ENCODE measurements at places on chromosomes 16 and 17.

DNA sequence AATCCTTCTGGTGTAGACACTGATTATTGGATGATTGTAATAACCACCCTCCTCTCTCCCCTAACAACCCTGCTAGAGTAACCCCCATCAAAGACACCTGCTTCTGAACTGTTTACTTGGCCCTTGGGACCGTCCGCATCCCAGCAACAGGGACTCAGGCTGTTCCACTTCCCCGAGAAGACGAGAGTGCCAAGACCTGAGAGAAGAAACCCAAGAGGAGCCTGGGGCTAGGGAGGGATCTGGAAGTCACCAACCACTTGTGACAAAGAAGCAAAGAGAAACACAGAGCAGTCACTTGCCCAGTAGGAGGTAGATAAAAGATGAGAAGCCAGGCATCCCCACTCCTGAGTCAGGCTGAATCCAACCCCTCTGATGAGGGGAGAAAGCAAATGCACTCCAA lies 84.3 kb downstream of the CDH11 start:
- DNase-seq: no peak

DNA sequence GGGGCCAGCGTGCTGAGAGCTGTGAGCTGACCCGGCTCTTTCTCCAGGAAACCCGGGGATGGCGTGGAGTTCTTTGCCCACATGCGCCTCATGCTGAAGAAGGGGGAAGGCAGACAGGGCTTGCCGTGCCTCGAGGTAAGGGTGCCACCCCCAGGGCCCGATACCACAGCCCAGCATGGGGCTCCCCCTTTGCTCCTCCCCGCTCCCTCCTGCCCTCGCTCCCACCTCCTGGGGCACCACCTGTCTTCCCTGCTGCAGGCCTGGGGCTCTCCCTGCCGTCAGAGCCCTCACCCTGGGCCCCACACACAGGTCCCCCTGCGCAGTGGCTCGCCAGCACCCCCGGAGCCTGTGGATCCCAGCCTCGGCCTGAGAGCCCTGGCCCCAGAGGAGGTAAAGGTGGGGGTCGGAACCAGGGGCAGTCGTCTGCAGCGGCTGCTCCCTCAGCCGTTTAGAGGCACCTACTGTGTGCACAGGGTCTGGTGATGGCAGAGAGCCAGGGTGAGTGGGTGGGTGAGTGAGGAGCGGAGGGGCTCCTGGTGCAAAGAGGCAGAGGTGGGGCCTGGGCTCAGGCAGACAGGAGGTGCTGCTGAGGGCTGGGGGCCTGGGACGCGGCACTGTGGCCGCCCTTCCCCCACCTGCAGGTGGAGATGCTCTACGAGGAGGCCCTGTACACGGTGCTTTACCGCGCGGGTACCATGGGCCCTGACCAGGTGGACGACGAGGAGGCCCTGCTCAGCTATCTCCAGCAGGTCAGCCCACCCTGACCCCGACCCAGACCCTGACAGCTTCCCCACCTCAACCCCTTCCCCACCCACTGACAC lies 5.6 kb downstream of the BAIAP3 start:
- no peak for DNase-seq

- no peak for DNase-seq
Observed at GRCh38 chr17:74452033-74452840, 14.2 kb upstream of the CD300A start.

DNA sequence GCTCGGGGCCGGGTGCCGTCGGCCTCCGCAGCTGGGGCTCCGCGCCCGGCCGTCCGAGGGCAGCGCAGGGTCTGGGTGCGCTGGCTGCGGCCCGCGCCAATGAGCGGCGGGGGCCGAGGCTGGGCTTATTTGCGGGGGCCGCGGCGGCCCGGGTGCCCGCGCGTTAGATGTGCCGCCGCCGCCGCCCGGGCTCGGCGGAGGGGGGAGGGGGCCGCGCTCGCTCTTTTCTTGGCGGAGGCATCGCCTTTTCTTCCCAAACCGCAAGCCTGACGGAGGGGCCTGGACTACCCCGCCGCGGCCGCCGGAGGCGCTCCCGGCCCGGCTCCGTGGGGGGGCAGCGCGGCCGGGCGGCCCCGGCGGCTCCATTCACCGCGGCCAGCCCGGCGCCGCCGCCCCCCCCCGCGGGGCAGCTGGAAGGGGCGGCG lies at the start of gene NOTUM:
NOTUM (minus strand) TSS at position 101 of the 425 bp plus-strand sequence. CDS start 278 bp downstream, outside the sequence.
- no peak for DNase-seq

DNA sequence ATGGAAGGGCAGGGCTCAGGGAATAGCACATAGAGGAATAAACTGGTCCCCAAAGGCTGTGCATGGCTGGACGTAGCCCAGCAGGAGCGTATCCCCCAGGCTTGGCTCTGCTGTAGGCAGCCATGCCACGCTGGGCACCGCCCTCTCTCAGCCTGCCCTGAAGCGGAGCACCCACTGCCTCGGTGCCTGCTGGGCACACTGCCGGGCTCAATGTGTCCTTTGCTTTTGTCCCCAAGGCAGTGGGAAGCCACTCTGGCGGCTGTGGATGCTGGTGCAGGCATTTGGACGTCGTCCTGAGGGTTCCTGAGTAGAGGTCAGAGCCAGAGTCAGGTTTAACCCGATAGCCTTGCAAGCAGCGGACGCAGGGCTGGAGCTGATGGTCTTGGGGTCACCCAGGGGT lies 141.0 kb downstream of the ENGASE start:
- no peak for DNase-seq

DNA sequence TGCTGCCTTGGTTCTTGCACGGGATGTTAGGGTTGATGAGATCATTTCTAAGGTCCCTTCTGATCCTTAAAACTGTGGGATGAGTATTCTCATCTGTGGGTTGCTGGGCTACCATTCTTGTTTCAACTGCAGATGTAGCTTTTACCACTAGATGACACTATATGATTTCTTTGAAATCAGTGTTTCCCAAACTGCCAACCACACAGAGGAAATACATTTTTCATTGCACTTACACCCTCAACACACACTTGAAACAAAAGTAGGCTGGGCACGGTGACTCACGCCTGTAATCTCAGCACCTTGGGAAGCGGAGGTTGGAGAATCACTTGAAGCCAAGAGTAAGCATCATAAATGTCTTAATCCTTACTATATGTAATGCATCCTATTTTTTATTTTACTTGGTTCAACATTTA lies 15.3 kb downstream of the LCMT1 start:
- DNase-seq: no peak

- DNase-seq: no peak
Observed at GRCh38 chr17:76524598-76525512, 12.7 kb downstream of the CYGB start.

- DNase-seq: no peak
Observed at GRCh38 chr17:31722251-31723056, 136.6 kb downstream of the COPRS start.

- DNase-seq: no peak
Observed at GRCh38 chr17:43309505-43310332, 75.9 kb upstream of the RNU2-1 start.

DNA sequence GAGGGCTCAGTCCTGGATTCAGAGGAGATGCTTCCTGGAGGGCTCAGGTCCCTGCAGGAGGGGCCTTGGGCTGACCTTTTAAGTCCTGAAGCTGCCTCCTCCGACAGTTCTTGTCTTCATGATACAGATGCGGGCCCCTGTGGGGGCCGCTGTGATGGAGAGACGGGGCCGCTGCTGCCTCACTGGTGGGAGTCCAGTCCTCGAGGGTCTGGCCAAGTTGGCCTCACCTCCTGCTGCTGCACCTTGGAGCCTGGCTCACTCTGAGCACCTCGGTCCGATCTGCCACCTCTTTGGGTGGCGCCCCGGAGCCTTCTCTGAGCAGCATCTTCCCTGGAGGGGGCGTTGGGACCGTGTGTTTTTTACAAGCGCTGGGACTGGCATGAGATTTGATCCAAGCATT lies 79.1 kb downstream of the KLHDC4 start:
- no peak for DNase-seq

GRCh38 chr16:77723108-77723514 lies 797 bp downstream of the NUDT7 start:
- DNase-seq: no peak

GRCh38 chr17:69335058-69335457 lies 8.1 kb upstream of the ABCA5 start:
- no peak for DNase-seq

- no peak for DNase-seq
Observed at GRCh38 chr16:695355-696089, 5.3 kb upstream of the WDR24 start.

DNA sequence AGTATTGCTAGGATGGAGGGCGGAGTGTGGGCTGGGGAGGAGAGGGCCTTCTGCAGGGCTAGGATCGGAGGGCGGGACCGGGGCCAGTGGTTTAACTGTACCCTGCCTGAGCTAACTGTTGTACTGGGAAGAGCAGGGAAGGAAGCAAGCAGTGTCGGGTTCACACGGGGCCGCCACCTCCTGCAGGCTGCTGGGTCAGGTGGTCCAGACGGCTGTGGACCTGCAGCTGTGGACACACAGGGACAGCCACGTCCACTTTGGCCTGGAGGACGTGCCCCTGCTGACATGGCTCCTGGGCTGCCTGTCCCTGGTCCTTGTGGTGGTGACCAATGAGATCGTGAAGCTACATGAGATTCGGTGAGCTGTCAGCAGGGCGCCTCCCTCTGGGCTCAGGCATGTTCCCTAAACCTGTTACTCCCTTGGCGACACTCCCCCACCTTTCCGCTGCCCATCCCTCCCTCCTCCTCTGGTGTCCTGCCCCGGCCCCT lies 16.6 kb downstream of the CASKIN2 start:
- no peak for DNase-seq

GRCh38 chr17:78946631-78947030 lies 21.4 kb upstream of the TIMP2 start:
- DNase-seq: no peak

DNA sequence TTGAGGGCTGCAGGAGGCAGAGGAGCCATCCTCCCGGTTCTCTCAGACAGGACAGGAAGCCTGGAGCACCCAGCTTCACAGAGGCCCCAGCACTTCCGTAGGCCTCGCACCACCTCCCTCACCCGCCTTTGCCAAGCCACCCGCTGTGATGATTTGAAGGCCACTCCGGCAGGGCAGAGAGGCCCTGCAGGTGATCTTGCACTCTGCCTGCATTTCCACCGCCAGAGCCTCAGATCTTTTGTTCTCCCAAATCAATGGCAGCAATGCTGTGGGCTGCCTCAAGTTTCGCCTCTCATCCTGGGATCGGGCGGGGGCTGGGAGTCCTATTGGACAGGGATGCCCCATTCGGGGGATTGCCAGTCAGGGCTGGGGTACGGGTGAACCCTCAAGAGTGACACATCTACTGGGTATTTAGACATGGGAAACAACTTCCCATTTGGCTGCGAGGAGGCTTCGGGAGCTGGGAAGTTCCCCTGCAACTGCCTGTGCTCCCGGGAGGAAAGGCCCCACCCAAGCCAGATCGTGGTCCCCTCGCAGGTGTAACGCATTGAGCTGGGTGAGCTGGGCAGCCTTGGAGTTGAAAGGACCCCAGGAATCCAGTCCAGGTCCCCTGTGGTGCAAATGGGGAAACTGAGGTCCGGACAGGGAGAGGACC lies 34.8 kb upstream of the PEMT start:
- no peak for DNase-seq

GRCh38 chr17:6853764-6854442 lies 22.4 kb upstream of the TEKT1 start:
- no peak for DNase-seq

GRCh38 chr16:20385844-20386832 lies 18.4 kb downstream of the PDILT start:
- DNase-seq: no peak

DNA sequence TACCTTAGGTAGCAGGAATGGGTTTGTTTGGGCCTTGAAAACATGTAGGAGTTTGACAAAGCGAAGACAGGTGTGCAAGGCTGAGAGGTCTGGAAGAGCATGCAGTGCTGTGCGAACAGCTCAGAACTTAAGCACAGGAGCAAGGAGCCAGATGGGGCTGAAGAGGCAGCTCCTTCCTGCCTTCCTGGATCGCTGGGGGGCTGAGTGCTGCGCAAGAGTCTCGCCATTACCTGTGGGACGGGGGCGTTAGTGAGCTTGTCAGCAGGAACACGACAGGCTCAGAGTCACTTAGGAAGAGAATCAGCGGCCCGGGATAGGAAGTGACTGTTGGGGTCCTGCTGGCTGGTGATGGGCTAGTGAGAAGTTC lies 464 bp upstream of the MRM1 start:
- DNase-seq: no peak

DNA sequence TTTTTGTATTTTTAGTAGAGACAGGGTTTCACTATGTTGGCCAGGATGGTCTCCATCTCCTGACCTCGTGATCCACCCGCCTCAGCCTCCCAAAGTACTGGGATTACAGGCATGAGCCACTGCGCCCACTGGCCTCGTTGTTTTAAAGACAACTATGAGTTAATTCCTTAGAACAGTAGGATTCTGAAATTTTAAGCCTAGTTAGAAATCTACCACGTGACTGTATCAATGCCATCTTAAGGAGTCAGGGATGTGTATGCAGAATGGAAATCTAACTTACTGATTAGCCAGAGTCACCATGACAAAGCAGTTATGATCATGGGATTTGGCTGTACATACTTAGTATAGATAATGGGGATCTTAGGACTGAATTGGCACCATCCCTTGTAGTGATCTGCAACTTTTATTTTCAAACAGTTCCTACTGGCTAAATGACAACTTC lies 2.8 kb downstream of the CEP20 start:
- DNase-seq: no peak

- no peak for DNase-seq
Observed at GRCh38 chr17:42120161-42120769, 902 bp downstream of the KAT2A start.

- no peak for DNase-seq
Observed at GRCh38 chr16:88939245-88939971, 37.6 kb downstream of the CBFA2T3 start.

Measured in D721Med (cell line).